NCI-H1694 (cell line): ENCODE measurements at places on chromosomes 2 and 18.

DNA sequence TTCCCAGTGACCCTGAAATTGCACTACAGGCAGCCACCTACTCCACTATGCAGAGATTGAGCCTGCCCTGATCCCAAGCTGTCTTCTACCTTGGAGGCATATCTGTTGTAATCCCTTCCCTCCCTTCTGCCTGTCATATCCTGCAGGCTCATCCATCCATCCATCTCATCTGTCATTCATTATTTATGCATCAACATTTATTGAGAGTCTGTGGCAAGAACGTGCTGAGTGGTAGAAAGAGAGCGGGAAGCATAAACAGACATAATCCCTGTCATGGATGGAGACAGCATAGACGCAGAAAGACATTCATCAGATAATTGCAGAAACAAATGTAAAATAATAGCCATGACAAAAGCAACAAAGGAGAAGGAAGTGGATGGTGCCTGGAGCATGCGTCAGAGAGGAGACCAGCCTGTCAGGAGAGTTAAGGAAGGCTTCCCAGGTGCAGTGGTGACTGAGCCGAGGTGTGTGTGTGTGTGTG lies 110.7 kb upstream of the STPG4 start:
- no peak for DNase-seq

DNA sequence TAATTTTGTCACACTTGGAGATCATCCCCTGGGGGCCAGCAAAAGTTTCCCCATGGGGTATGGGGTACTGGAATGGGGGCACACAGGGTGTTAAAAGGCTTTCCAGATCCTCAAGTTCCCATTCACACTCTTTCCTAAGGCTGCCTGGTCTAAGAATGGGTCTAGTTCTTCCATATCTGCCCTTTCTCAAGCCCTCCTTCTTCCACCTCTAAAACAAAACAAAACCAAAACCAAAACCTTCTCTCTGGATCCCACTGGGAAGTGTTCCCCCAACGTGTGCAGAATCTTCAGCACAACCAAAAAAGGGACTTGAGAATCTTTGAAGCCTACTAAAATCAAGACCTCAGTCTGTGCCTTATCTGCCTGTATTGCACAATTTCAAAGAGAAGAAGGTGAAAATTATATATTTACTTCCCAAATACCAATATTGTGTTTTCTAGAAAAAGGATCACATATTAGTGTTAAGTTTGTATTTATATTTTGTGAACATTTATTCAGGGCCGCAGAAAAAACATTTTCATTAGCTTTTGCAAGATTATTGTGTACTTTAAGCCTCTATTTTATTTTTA lies 207.2 kb upstream of the TCF4 start:
- DNase-seq: no peak

- DNase-seq: no peak
Observed at GRCh38 chr2:129907256-129907998, 72.0 kb upstream of the RAB6C start.

DNA sequence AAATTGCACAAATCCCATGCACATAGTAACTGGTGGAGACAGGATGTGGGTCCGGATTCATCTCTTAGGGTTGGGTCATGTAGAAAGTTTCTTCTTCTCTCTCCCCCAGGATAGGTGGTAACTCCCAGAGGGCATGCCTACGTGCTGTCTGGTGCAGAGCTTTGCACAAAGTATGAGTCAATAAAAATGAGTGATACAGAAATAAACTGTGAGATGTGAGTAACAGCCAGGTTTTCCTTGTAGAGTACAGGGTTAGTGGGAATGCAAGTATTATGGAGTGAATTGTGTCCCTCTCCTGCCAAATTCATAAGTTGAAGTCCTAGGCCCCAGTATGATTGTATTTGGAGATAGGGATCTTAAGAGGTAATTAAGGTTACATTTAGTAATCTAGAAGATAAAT lies 289.4 kb downstream of the ALK start:
- DNase-seq: no peak

GRCh38 chr2:168350380-168350779 lies 103.0 kb upstream of the STK39 start:
- no peak for DNase-seq

- no peak for DNase-seq
Observed at GRCh38 chr2:160353166-160353565, 140.4 kb downstream of the RBMS1 start.

DNA sequence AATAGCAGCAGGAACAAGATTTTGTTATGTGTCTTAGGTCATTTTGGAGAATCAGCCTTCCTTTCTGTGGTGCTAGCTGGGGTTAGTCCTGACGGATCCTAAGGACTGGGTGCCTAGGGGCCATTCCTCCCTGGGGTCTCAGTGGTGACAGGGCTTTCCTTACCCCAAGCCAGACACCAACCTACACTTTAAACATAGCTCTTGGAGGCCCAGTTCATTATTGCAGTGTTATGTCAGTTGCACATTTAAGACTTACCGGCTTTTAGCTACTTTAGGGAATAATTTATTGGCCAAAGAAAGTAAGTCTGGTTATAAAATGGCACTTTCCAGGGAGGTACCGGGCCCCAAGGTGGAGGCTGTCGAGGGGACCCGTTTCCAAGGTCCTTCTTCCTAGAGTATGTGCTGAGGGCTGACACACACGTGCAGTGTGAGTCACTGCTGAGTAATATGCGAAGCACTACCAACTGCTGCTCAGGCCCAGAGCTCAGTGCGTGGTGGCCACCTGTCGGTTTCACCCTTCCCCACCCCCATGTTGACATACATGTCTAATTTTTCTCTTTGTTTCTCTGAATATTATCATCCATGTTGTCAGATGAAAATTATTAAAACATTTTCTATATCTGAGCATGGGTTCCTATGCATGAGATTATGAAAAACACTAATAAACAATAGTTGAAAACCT lies 37.0 kb upstream of the GRHL1 start:
- DNase-seq: no peak
